ENCODE measurements at places on chromosomes 4 and X.

- DNase-seq = no peak
These were observed 226.9 kb downstream of the FSTL5 start for GRCh38 chr4:161936625-161937550.

- no peak for DNase-seq
These were observed 53.1 kb downstream of the USP46 start for GRCh38 chr4:52606040-52606439.

- peak; percentile 45 for DNase-seq
These were observed at the start of gene AIFM1 for GRCh38 chrX:130165703-130166502. Gene AIFM1 (minus strand): TSS chrX:130165841. CDS start chrX:130165656, 185 bp downstream.

DNA sequence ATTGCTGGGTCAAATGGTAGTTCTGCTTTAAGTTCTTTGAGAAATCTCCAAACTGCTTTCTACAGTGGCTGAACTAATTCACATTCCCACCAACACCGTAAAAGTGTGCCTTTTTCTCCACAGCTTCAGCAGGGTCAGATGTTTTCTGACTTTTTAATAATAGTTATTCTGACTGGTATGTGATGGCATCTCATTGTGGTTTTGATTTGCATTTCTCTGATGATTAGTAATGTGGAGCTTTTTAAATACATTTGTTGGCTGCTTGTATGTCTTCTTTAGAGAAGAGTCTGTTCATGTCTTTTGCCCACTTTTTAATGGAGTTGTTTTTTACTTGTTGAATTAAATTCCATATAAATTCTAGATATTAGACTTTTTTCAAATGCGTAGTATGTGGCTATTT lies 257.5 kb upstream of the ANKRD50 start:
- no peak for DNase-seq

DNA sequence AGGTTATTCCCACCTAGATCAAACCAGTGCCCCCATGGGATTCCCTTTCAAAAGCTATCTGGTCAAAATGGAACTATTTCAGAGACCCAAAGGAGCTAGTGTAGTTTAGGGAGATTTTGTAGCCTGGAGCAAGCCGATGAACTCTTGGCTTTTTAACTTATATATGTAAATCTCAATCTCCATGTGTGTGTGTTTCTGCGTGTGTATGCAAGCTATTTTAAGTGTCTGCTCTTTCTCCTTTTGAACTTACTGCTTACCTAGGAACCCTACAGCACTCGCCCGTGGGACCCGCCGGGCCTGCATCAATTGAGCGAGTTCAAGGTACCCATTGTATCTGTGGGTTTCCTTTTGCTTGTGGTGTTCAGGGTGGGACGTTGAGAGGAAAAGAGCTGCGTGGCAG lies 10.4 kb downstream of the CSTF2 start:
- no peak for DNase-seq

DNA sequence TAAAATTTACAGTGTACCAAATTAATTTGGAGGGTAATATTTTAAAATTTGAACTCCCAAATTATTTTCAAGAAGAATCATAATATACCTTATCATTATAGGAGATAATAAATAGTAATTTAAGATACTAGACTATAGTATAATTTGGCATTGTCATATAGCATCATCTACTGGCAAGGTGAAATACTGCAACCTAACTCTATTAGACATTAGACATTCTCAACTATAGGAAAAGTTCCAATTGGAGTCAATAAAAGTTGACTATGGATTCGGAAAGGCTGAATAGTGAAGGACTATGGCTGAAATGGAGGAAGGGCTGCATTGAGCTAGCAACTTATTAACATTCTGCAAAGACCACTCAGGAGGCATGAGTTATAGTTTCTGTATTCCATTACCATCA lies 113.0 kb downstream of the PRDM5 start:
- no peak for DNase-seq

- DNase-seq = no peak
These were observed 538.2 kb downstream of the INPP4B start for GRCh38 chr4:142307857-142308256.

DNA sequence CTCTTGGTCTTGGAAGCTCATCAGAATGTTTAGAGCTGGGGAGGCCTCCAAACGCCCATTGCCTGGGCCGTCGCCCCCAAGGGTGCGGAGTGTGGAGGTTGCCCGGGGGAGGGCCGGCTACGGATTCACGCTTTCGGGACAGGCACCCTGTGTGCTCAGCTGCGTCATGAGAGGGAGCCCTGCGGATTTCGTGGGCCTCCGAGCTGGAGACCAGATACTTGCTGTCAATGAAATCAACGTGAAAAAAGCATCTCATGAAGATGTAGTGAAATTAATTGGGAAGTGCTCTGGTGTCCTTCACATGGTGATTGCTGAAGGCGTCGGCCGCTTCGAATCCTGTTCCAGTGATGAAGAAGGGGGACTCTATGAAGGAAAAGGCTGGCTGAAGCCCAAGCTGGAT lies 23.3 kb downstream of the RGS12 start:
- no peak for DNase-seq

GRCh38 chr4:77040270-77040669 lies 35.5 kb downstream of the CCNI start:
- no peak for DNase-seq

GRCh38 chr4:109303140-109303496 lies 660 bp upstream of the COL25A1 start:
- no peak for DNase-seq

GRCh38 chrX:136447308-136447707 lies 40.4 kb upstream of the BRS3 start:
- no peak for DNase-seq

GRCh38 chr4:61520166-61520565 lies 320.0 kb downstream of the ADGRL3 start:
- no peak for DNase-seq

- DNase-seq = no peak
These were observed 4.3 kb upstream of the SLC26A1 start for GRCh38 chr4:997375-998071.

- DNase-seq = no peak
These were observed 58.5 kb downstream of the KDM6A start for GRCh38 chrX:44931441-44931973.

DNA sequence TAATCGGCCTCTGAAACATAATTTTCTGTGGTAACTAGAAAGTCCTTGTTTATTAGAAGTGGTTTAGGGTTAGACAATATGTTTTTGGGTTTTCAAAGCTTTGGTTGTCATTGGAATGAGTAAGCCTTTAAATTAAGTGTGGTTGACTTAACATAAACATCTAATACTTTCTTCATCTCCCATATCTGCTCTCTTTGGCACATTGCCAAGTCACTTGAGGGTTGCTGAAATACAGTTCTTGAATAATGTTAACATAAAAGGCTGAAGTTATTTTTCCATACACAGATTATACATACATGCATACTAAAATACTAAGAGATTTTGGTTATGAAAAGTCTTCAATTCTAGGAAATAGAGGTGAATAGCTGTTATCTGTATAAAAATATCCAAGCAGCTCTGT lies 241.7 kb upstream of the BMP3 start:
- DNase-seq = no peak

- DNase-seq = no peak
These were observed 1176.7 kb downstream of the NLGN4X start for GRCh38 chrX:5051831-5052491.

- no peak for DNase-seq
These were observed 841.9 kb upstream of the HS3ST1 start for GRCh38 chr4:12270546-12270945.

DNA sequence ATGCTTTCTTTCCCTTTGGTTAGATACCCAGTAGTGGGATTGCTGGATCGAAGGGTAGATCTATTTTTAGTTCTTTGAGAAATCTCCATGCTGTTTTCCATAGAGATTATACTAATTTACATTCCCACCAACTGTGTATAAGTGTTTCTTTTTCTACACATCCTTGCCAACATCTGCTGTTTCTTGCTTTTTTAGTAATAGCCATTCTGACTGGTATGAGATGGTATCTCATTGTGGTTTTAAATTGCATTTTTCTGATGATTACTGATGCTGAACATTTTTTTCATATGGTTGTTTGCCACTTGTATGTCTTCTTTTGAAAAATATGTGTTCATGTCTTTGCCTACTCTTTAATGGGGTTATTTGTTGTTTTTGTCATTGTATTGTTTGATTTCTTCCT lies 6.6 kb upstream of the AGA start:
- no peak for DNase-seq

- no peak for DNase-seq
These were observed 1.3 kb upstream of the CXorf65 start for GRCh38 chrX:71107762-71108360.

DNA sequence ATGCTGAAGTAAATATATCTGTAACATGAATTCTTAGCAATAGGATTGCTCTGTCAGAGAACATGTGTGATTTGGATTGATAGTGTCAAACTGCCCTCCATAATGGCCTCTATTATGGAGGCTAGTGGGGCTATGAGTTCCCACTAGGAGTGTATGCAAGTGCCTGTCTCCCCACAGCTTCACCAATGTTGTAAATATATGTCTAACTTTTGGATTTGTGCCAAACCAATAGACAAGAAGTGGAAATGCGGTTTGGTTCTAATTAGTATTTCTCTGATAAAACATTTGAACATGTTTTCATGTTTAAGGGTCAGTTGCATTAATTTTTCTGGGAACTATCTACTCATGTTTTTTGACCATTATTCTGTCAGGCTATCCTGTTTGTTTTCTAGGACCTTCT lies 28.1 kb downstream of the GPAT3 start:
- no peak for DNase-seq

DNA sequence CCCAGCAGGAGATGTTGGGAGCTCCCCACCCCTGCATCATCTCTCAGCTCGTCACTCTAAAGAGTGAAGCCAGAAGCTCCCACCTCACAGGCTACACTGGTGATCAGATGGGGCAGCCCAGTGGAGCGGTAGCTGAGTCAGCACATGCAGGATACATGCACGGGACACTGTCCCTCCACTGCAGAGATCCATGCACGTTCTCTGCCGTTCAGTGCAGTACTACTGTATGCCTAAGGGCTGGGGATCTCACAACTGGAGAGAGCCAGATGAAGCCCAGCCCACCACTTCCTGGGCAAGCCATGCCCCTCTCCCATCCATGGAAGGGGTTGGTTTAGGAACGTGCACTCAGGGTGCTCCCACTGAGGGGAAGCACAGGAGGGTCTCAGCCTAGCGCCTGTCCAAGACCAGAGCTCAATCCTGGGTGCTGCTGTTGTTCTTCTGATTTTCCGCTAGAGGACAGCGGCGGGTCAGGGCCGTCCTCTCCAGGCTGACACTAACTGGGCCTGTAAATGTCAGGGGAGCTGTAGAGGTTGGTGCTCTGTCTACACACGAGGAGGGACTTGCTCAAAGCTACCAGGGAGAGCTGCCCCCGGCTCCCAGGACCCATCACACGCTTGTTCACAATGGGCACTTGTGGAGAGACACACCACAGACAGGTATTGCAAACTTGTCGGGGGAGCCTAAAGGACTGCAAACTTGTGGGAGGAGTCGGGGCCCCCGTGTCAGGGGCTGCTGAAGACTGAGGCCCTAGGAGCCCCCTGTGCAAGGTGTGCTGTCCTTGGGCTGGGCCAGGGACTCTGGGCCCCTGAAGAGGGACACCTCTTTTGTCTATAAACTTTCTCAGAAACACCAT lies 18.2 kb upstream of the ABLIM2 start:
- no peak for DNase-seq

- no peak for DNase-seq
These were observed 24.4 kb upstream of the RP2 start for GRCh38 chrX:46812445-46812844.
